ENCODE measurements at places on chromosomes 12 and 14. TPM values are rescaled to one million over a fixed set of nuclear protein-coding genes. Genes with fewer than 3 reads are reported as not detected.

DNA sequence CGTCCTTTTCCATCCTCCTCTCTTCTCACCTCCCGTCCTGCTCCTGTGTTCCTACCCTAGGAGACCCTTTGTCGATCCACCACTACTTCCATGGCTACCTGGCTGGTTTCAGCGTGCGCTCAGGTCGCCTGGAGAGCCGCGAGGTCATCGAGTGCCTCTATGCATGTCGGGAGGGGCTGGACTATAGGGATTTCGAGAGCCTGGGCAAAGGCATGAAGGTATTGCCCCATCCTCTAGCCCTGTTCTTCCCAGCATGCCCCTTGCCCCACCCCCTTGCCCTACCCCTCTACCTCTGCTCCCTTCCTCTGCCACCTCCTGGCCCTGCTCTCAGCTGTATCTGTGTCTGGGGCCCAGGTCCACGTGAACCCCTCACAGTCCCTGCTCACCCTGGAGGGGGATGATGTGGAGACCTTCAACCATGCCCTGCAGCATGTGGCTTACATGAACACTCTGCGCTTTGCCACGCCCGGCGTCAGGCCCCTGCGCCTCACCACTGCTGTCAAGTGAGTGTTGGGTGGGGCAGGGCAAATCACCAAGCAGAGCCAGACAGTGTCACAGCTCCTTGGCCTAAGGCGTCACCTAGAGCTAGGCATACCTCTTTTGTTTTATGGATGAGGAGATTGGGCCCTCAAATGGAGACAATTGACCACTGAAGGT is 12.8 kb downstream of the CLSTN3 start:
- H3K27ac ChIP-seq = no peak overlapping the region
- no peaks in the 10 kb centered on the region for H3K4me1 ChIP-seq
- no peak overlapping the region for H3K4me3 ChIP-seq
- no peak for DNase-seq
- H3K36me3 ChIP-seq = no peaks in the 10 kb centered on the region

CISTR gene
- total RNA-seq = not detected

DNA sequence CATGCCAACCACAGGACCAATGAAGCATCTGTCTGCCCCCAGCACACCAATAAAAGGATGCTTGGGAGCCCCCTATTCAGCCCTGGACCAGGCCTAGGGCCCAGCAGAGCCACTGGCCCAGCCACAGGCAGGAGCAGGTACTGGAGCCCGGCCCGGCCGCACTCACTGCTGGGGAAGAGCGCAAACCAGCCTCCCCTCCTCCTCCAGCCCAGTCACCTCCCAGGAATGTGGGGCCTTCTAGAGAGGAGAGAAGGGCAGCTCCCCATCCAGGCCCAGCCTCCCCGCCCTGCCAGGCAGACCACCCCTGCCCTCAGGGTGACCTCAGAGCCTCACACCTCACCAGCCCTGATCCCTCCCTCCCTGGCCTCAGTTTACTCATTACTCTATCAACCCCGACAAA is 56.2 kb downstream of the CCNK start:
- H3K4me1 ChIP-seq = no peaks in the 10 kb centered on the region
- H3K27ac ChIP-seq = no peak overlapping the region
- no peaks in the 10 kb centered on the region for H3K36me3 ChIP-seq
- no peaks in the 10 kb centered on the region for H3K27me3 ChIP-seq
- DNase-seq = no peak
- no peak overlapping the region for H3K4me3 ChIP-seq

PTCSC3 gene
- total RNA-seq = not detected

GRCh38 chr12:8903646-8904045 is 10.7 kb upstream of the PHC1 start:
- H3K27me3 ChIP-seq = no peaks in the 10 kb centered on the region
- H3K27ac ChIP-seq = no peak overlapping the region
- no peak for DNase-seq
- no peaks in the 10 kb centered on the region for H3K36me3 ChIP-seq

- no peak overlapping the region for H3K4me3 ChIP-seq
- H3K27me3 ChIP-seq = no peaks in the 10 kb centered on the region
- no peaks in the 10 kb centered on the region for H3K36me3 ChIP-seq
- no peaks in the 10 kb centered on the region for H3K4me1 ChIP-seq
- H3K27ac ChIP-seq = no peak overlapping the region
These were observed 199.9 kb upstream of the FOXN3 start for GRCh38 chr14:89616852-89617341.

CCDC175 gene
- not detected for total RNA-seq

TGFB3 gene
- 35.7 TPM for total RNA-seq

DNA sequence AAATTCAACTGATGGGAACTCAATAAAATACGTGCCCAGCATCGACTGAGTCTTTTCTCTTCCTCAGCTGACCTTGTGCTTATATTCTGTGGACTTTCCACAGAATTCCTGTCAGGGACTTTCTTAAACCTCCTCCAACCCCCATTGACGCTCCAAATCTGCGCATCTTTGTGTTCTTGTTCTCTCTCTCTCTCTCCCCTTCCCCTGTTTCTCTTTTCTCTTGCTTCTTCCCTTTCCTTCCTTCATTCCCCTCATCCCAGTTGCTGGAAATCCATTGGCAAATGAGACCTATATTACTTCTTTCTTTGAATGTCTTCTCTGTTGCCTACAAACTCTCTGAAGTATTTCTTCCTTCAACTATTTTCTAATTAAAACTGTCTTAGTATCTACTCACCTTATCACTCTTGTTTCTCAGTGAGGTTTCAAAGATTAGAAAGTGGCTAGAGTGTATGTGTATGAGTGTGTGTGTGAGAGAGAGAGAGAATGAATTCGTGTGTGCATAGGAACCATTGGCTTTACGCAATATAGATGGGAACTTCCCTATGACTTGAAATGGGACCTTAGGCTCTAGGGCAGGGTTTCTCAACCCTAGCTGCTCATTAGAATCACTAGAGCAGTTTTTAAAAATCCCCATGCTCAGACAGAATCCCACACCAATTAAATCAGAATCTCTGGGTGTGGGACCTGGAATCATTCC is 41.8 kb upstream of the DHRS7 start:
- H3K36me3 ChIP-seq = no peaks in the 10 kb centered on the region
- peaks cover 6% of the 10 kb centered on the region for H3K4me1 ChIP-seq
- no peak overlapping the region for H3K27ac ChIP-seq

GRCh38 chr14:96953087-96953874 is 156.1 kb downstream of the VRK1 start:
- no peaks in the 10 kb centered on the region for H3K4me1 ChIP-seq
- DNase-seq = no peak
- no peaks in the 10 kb centered on the region for H3K27me3 ChIP-seq
- H3K4me3 ChIP-seq = no peak overlapping the region
- H3K27ac ChIP-seq = no peak overlapping the region
- no peaks in the 10 kb centered on the region for H3K36me3 ChIP-seq

GRCh38 chr14:79730953-79731352 is 480.4 kb downstream of the DIO2 start:
- no peaks in the 10 kb centered on the region for H3K4me1 ChIP-seq
- no peak for DNase-seq
- H3K27me3 ChIP-seq = no peaks in the 10 kb centered on the region
- no peaks in the 10 kb centered on the region for H3K36me3 ChIP-seq
- H3K27ac ChIP-seq = no peak overlapping the region
- no peak overlapping the region for H3K4me3 ChIP-seq

- H3K36me3 ChIP-seq = no peaks in the 10 kb centered on the region
- no peak for DNase-seq
- H3K4me3 ChIP-seq = no peak overlapping the region
These were observed 9.3 kb upstream of the PTHLH start for GRCh38 chr12:27981874-27982273.

IAPP gene
- total RNA-seq = not detected

DNA sequence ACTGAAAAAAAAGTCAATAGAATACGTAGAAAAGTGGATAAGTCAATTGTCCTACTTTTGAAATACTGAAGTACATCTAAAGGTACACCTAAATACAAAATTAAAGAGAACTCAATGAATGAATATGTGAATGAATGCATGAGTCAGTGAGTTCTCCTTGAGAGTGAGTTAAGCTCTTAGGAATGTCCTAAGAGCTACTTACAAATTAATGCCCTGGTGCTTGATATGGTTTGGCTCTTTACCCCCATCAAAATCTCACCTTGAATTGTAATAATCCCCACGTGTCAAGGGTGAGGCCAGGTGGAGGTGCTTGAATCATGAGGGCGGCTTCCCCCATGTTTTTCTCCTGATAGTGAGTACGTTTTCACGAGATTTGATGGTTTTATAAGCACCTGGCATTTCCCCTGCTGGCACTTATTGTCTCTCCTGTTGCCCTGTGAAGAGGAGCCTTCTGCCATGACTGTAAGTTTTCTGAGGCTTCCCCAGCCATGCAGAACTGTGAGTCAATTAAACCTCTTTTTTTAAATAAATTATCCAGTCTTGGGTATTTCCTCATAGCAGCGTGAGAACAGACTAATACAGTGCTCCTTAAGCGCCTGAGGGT is 192.2 kb upstream of the ARHGAP5 start:
- H3K27me3 ChIP-seq = no peaks in the 10 kb centered on the region
- H3K4me1 ChIP-seq = no peaks in the 10 kb centered on the region
- no peaks in the 10 kb centered on the region for H3K36me3 ChIP-seq
- no peak overlapping the region for H3K27ac ChIP-seq
- no peak overlapping the region for H3K4me3 ChIP-seq

- no peaks in the 10 kb centered on the region for H3K27me3 ChIP-seq
- no peak overlapping the region for H3K4me3 ChIP-seq
- no peak for DNase-seq
- no peaks in the 10 kb centered on the region for H3K36me3 ChIP-seq
- no peaks in the 10 kb centered on the region for H3K4me1 ChIP-seq
- no peak overlapping the region for H3K27ac ChIP-seq
These were observed 257.4 kb downstream of the ZFP36L1 start for GRCh38 chr14:68535404-68536017.

MAP1LC3B2 gene
- 1.1 TPM for total RNA-seq

ZDHHC22 gene
- not detected for total RNA-seq

GRCh38 chr12:75437564-75437963 is 43.0 kb upstream of the GLIPR1 start:
- H3K27me3 ChIP-seq = no peaks in the 10 kb centered on the region
- H3K4me1 ChIP-seq = no peaks in the 10 kb centered on the region
- H3K27ac ChIP-seq = no peak overlapping the region
- no peak for DNase-seq
- H3K36me3 ChIP-seq = no peaks in the 10 kb centered on the region

GPR84 gene
- not detected for total RNA-seq

DNA sequence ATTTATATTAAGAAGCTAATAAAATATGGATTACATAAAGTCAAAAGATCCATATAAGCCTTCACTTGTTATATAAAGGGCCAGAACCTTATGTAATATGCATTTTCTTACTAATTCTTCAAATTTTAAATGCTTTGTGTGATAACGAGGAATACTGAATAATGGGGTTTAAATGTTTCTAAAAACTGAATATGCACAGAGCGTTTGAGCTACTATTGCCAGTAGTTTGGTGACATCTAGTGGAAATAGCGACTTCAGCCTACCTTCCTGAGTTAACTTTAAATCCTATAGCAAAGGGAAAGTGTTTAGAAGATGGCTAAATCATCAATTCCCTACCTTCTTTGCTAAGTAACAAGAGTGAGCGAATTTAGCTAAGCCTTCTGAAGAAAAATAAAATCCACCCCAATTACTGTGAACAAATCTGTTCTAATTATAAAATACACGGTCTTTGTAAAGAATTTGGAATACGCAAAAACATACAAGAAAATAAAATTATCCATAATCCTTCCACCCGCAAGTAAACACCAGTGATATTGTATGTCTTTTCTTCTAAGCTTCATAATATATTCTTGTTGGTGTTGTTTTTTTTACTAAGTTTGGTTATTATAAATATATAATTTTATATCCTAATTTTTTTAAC is 115.5 kb upstream of the G2E3 start:
- no peak overlapping the region for H3K4me3 ChIP-seq
- no peak overlapping the region for H3K27ac ChIP-seq
- no peak for DNase-seq
- no peaks in the 10 kb centered on the region for H3K27me3 ChIP-seq

DNA sequence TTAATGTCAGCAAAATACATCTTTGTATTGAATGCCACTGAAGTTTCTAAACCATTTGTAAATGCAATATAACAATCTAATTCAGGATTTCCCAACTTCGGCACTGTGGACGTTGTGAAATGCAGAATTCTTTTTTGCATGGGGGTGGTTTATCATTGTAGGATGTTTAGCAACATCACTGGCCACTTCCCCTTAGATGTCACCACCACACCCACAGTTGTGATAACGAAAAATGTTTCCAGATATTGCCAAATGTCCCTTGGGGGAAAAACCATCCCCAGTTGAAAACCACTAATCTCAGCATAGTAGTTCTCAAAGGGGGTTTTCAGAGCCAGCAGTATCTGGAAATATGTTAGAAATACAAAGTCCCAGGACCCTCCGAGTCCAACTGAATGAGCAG is 203.3 kb downstream of the NAV3 start:
- no peak overlapping the region for H3K27ac ChIP-seq
- no peaks in the 10 kb centered on the region for H3K36me3 ChIP-seq
- H3K27me3 ChIP-seq = no peaks in the 10 kb centered on the region
- no peak overlapping the region for H3K4me3 ChIP-seq

DNA sequence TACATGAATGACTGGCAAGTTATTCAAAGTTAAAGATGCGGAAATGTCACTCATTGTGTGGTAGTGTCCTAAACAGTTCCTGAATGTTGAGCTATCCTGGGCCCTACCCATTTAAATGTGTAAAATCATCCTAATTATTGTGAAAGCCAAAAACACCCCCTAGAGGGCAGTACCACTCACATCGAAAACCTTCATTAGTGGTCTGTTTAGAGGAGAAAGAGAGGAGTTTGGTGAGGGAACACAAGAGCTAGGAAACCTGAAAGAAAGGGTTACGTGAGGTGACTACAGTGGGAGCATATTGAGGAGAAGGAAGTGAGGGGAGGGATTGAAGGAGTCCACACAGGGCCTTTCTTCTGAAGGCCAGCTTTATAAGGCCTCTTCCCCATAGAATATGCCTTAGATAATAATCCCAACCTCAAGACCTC is 2.5 kb upstream of the TEP1 start:
- H3K4me1 ChIP-seq = peaks cover 4% of the 10 kb centered on the region
- no peaks in the 10 kb centered on the region for H3K36me3 ChIP-seq
- H3K27ac ChIP-seq = no peak overlapping the region
- DNase-seq = no peak
- H3K4me3 ChIP-seq = no peak overlapping the region
- no peaks in the 10 kb centered on the region for H3K27me3 ChIP-seq

GRCh38 chr12:101850199-101850598 is 19.4 kb upstream of the GNPTAB start:
- H3K27ac ChIP-seq = no peak overlapping the region
- H3K27me3 ChIP-seq = no peaks in the 10 kb centered on the region
- no peak for DNase-seq
- H3K4me3 ChIP-seq = no peak overlapping the region
- no peaks in the 10 kb centered on the region for H3K36me3 ChIP-seq

ITGA5 gene
- 30.4 TPM for total RNA-seq

All from breast epithelium (tissue), 4 donors.